Activated gamma-delta T cell treated with Interleukin-2 at 50 U/mL for 16 hours (primary cell): ENCODE measurements at places on chromosomes 6 and 20.

DNA sequence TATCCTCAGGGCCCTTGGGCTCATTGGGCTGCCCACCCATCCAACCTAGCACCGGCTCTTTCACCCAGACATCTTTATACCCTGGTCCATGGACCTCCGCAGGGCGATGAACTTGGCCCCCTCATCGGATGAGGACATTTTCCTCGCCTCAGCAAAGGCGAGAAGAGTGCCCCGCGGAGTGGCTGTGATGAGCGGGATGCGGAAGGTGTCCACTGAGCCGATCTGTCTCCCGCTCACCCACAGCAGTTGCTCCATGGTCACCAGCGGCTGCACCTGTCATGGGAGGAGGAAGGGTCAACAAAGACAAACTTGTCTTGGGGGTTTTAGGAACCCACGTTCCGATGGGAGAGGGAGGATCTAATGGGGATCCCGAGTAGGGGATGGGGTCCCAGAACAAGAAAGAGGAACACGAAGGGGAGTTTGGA is 690 bp downstream of the NEU1 start:
- DNase-seq: no peak

DNA sequence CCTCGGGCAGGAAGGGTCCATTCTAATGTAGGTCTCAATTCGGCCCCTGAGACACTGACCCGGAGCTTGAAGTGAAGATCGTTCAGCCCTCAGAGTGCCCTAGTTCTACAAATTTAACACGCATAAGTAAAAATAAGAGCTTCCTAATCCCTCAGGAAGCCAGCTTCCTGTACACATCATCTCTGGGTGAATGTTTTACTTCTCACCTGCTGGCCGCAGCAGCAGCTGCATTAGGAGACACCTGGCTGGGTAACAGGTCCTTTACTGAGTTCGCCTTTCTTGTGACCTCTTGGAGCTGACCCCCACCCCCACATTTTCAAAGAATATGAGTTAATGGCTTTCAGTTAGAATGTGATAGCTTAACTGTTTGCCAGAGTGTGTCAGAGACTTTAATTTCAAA is 165.0 kb downstream of the SMOC2 start:
- DNase-seq: no peak

GRCh38 chr6:56914798-56915658 is 39.9 kb upstream of the BEND6 start:
- no peak for DNase-seq

DNA sequence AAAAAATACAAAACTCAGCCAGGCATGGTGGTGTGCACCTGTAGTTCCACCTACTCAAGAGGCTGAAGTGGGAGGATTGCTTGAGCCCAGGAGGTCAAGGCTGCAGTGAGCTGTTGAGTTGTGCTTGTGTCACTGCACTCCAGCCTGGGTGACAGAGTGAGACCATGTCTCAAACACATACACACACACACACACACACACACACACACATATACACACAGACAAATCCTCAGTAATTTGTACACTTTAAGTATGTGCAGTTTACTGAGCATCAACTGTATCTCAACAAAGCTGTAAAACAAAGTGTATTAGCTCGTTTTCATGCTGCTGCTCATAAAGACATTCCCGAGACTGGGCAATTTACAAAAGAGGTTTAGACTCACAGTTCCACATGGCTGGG is 7.3 kb downstream of the TFB1M start:
- no peak for DNase-seq

DNA sequence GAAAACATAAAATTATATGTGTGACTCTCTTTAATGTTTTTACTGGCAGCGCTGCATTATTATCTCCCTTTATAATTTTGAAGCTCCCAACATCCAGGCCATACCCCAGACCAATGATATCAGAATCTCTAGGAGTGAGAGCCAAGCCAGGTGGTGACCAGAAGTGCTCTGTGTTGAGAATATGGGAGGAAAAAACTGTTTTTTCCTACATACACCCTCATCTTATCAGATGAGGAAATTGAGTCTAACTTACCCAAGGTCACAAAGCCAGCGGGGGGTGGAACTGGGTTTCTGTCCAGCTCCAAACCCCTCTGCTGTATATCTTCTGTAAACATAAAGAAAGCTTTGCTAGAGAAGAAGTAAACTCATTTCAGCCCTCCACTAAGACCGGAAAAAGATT is 42.5 kb downstream of the LY86 start:
- no peak for DNase-seq
